T-helper 2 cell treated with Interferon-gamma antibody and Interleukin-4, amounts not matched to agents 5 μg/mL and 100 μg/mL, for 36 hours (primary cell): ENCODE measurements at places on chromosomes 3 and 15.
A peak's percentile ranks its signal among the peaks of the same experiment; 100 is the strongest.

DNA sequence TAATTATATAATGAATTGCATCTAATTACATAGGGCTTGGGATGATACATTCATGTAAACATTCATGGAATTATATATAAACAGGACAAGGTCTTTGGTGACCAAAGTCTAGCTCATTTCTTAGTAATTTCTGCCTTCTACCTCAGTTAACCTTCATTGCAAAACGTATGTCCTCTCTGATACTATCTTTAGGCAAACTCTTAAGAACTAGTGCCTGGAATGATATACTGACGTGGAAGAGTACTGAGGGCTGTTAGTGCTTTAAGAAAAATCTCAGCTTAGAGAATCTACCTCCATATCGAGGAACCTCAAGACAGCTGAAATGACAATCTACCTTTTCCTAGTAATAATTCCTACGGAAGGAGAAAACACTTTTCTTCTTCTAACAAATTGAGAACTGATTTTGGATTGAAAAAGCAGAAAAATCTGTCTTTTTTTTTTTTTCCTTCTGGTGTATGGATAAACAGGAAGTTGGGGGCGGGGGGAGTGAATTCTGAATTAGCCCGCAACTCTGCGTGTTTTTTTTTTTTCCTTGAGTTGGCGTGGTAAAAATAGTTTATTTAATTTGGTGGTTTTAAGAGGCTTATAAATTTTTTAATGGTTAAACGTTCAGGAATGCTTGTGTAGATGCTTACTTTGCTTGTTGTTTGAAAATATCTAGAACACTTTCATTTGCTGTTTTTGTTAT, 43.2 kb downstream of the RARB start:
- DNase-seq = no peak
- H3K4me3 ChIP-seq = no peak overlapping the region
- H3K36me3 ChIP-seq = no peaks in the 10 kb centered on the region
- H3K4me1 ChIP-seq = peaks cover 2% of the 10 kb centered on the region

GRCh38 chr15:89002281-89002761, 85.9 kb upstream of the ABHD2 start:
- H3K4me1 ChIP-seq = peaks cover 4% of the 10 kb centered on the region
- H3K4me3 ChIP-seq = no peak overlapping the region
- H3K27ac ChIP-seq = no peak overlapping the region
- H3K36me3 ChIP-seq = no peaks in the 10 kb centered on the region

GRCh38 chr15:90213122-90213817, 12.1 kb downstream of the SEMA4B start:
- H3K27ac ChIP-seq = no peak overlapping the region
- H3K27me3 ChIP-seq = no peaks in the 10 kb centered on the region

DNA sequence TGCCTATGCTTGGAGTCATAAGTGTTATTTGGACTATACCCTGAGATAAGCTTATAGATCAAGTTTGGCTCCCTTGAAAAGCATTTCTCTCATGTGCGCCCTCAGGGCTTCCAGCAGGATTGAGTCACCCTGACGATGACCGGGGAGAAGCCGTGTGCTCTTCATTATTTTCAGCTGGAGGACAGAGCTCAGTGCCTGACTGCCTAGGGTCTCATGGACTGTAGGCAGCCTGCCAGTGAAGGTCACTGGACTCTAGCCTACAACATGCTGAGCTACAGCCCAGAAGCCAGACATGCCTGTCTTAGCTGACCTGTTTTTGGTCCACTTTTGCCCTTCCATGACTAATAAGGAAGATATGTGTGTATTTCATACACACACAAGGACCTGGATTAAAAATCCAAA, 31.6 kb upstream of the NUDT16 start:
- DNase-seq = no peak
- no peak overlapping the region for H3K27ac ChIP-seq
- H3K4me1 ChIP-seq = peaks cover 8% of the 10 kb centered on the region
- H3K4me3 ChIP-seq = no peak overlapping the region
- no peaks in the 10 kb centered on the region for H3K36me3 ChIP-seq
- H3K27me3 ChIP-seq = peaks cover 7% of the 10 kb centered on the region

DNA sequence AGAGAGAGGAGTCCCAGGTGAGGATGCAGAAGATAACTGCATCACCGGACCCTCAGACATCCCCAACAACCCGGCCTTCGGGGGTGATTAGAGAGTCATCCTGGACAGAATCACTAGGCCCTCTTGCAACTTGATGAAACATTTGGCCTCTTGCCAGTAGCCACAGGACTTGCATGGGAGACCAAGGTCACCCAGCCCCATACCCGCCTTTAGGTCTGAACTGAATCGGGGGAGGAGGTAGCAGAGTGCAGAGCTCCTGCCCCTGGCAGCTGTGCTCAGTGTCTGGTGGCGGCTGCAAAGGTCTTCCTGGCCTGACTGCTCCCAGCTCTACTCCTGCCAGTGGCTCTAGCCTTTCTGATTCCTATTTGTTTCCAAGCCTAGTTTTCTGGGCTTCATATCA, 12.4 kb downstream of the PIF1 start:
- H3K4me3 ChIP-seq = no peak overlapping the region
- H3K27me3 ChIP-seq = peaks cover 7% of the 10 kb centered on the region
- H3K4me1 ChIP-seq = no peaks in the 10 kb centered on the region
- peaks cover 4% of the 10 kb centered on the region for H3K36me3 ChIP-seq
- DNase-seq = no peak

- no peaks in the 10 kb centered on the region for H3K36me3 ChIP-seq
- H3K27me3 ChIP-seq = no peaks in the 10 kb centered on the region
- H3K27ac ChIP-seq = no peak overlapping the region
- no peaks in the 10 kb centered on the region for H3K4me1 ChIP-seq
Measured at GRCh38 chr3:36372534-36372935, 7.8 kb upstream of the STAC start.

GRCh38 chr3:48682786-48683185, 2.9 kb downstream of the NCKIPSD start:
- H3K36me3 ChIP-seq = peaks cover 36% of the 10 kb centered on the region
- no peaks in the 10 kb centered on the region for H3K27me3 ChIP-seq
- no peak overlapping the region for H3K4me3 ChIP-seq
- DNase-seq = no peak
- peaks cover 21% of the 10 kb centered on the region for H3K4me1 ChIP-seq

- no peak overlapping the region for H3K4me3 ChIP-seq
- H3K27ac ChIP-seq = no peak overlapping the region
- H3K4me1 ChIP-seq = peaks cover 16% of the 10 kb centered on the region
- no peaks in the 10 kb centered on the region for H3K36me3 ChIP-seq
- no peak for DNase-seq
- H3K27me3 ChIP-seq = no peaks in the 10 kb centered on the region
Measured at GRCh38 chr15:78763796-78764241, 47.4 kb downstream of the ADAMTS7 start.

GRCh38 chr3:42032693-42033349, 58.3 kb upstream of the TRAK1 start:
- DNase-seq = no peak
- H3K27me3 ChIP-seq = no peaks in the 10 kb centered on the region
- no peak overlapping the region for H3K27ac ChIP-seq
- H3K36me3 ChIP-seq = peaks cover 14% of the 10 kb centered on the region
- H3K4me3 ChIP-seq = no peak overlapping the region
- H3K4me1 ChIP-seq = peaks cover 7% of the 10 kb centered on the region

GRCh38 chr3:119571688-119572087, 7.6 kb upstream of the ADPRH start:
- H3K4me1 ChIP-seq = peaks cover 14% of the 10 kb centered on the region
- no peak overlapping the region for H3K4me3 ChIP-seq
- peaks cover 10% of the 10 kb centered on the region for H3K27me3 ChIP-seq

DNA sequence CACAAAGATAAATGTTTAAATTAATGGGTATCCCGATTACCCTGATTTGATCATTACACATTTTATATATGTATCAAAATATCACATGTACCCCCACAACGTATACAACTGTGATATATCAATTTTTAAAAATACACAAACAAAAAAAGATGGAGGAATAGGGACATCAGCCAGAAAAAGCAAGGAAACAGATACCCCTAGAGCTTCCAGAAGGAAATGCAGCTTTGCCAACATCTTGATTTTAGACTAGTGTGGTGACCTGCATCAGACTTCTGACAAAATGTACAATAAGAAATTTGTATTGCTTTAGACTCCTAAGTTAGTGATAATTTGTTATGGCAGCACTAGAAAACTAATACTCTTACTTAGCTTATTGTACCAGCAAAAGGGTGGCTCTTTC, 483.8 kb downstream of the TUSC7 start:
- H3K4me1 ChIP-seq = no peaks in the 10 kb centered on the region
- H3K4me3 ChIP-seq = no peak overlapping the region
- no peaks in the 10 kb centered on the region for H3K36me3 ChIP-seq
- no peak for DNase-seq
- no peaks in the 10 kb centered on the region for H3K27me3 ChIP-seq
- no peak overlapping the region for H3K27ac ChIP-seq

- no peak overlapping the region for H3K4me3 ChIP-seq
- peaks cover 15% of the 10 kb centered on the region for H3K4me1 ChIP-seq
- no peak for DNase-seq
Measured at GRCh38 chr15:58755350-58755749, 5.8 kb upstream of the ADAM10 start.

GRCh38 chr3:41239587-41239986, 40.3 kb downstream of the CTNNB1 start:
- H3K27ac ChIP-seq = no peak overlapping the region
- peaks cover 52% of the 10 kb centered on the region for H3K36me3 ChIP-seq
- H3K27me3 ChIP-seq = no peaks in the 10 kb centered on the region
- no peaks in the 10 kb centered on the region for H3K4me1 ChIP-seq
- no peak overlapping the region for H3K4me3 ChIP-seq
- DNase-seq = no peak

DNA sequence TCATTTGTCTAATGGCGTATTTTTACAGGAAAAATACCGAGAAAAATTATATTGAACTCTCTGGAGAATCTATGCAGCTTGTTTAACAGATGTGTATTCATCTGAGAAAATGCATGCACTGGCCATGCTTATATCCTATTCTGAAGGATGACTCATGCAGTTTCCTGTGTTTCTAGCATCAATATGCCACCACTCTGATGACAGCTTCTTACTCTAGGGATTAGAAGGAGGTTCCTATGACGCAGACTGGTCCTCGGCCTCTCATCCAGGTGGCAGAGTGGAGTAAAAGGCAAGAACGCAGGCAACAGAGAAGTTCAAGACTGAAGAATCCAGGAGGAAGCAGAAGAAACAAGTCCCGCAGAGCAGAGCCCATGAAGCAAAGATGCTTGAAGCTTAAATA, 910.0 kb upstream of the ROBO1 start:
- DNase-seq = no peak
- H3K36me3 ChIP-seq = no peaks in the 10 kb centered on the region
- no peaks in the 10 kb centered on the region for H3K27me3 ChIP-seq

GRCh38 chr3:153513236-153513635, 351.2 kb downstream of the RAP2B start:
- H3K4me1 ChIP-seq = no peaks in the 10 kb centered on the region
- DNase-seq = no peak
- no peaks in the 10 kb centered on the region for H3K27me3 ChIP-seq
- H3K36me3 ChIP-seq = no peaks in the 10 kb centered on the region

DNA sequence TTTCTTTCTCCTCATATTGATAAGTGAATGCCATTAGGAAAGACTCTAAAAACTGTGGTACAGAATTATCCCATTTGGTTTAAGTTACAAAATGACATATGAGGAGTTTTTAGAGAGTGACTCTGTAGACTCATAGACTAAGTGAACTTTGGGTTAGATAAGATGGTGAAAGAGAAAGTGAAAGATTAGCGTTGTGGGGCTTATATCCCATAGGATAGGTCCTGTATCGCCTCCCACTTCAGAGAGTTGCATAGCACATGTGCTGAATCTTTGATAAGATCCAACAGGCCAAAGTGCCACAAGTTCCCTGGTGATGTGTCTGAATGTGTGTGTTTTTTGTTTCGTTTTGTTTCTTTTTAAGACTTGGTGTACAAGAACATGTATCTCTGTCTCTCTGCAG, 666.9 kb downstream of the MECOM start:
- no peaks in the 10 kb centered on the region for H3K36me3 ChIP-seq
- no peaks in the 10 kb centered on the region for H3K4me1 ChIP-seq
- no peaks in the 10 kb centered on the region for H3K27me3 ChIP-seq

DNA sequence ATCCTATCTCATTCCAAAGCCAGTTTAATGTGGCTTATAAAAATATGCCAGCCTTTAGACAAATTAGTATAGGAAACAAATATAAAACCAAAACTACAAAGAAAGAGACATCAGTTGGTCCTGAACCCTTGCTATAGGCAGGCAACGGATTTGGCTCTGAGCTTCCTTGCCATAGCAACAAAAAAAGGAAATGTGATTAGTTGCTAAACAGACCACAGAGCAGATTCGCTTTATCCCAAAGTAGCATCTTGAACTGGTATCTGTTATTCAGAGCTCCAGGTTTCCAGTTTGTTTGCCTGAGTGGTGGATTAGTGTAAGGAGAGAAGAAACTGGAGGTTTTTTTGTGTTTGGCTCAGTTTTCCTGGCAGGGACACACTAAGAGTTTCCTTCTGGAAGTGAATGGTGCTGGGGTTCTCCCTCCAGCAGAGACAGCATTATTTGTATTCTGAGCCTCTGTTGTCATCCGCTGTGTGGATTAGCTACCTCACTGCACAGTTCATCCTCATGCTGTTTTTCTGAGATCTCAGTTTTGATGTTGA, 44.1 kb downstream of the CHST2 start:
- no peaks in the 10 kb centered on the region for H3K36me3 ChIP-seq
- no peaks in the 10 kb centered on the region for H3K27me3 ChIP-seq
- H3K27ac ChIP-seq = peak overlapping the region; percentile 80
- DNase-seq = no peak
- no peak overlapping the region for H3K4me3 ChIP-seq

GRCh38 chr3:39937315-39937714, 127.9 kb downstream of the MYRIP start:
- DNase-seq = no peak
- no peaks in the 10 kb centered on the region for H3K27me3 ChIP-seq
- no peak overlapping the region for H3K27ac ChIP-seq
- H3K4me3 ChIP-seq = no peak overlapping the region
- H3K4me1 ChIP-seq = no peaks in the 10 kb centered on the region

DNA sequence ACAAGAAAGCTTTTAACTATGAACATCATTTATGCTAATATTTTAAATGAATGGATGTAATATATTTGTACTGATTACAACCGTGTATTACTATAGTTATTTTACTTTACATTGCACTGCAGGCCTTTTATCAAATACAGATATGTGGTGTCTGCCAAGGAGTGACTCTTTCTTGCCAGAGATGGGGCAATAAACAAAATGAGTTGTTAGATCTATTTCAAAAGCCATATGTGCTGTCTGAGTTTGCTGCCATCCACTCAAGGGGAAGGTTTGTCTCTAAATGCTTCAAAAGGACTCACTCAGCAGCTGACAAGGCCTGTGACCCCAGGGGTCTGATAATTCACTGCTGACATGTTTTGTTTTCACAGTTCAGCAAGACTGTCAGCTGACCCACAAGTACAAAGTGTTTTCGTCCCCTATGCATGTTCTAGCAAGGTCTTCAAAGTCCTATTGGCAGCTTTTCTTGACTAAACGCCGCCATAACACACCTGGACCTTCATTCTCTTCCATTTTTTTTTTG, 41.3 kb upstream of the ZBED2 start:
- no peak overlapping the region for H3K4me3 ChIP-seq
- no peaks in the 10 kb centered on the region for H3K27me3 ChIP-seq

GRCh38 chr15:55654561-55655031, 66.5 kb upstream of the PYGO1 start:
- H3K4me1 ChIP-seq = peaks cover 6% of the 10 kb centered on the region
- H3K36me3 ChIP-seq = no peaks in the 10 kb centered on the region
- H3K27ac ChIP-seq = no peak overlapping the region
- DNase-seq = no peak
- no peak overlapping the region for H3K4me3 ChIP-seq

GRCh38 chr15:70494852-70495571, 268.3 kb downstream of the UACA start:
- peaks cover 34% of the 10 kb centered on the region for H3K27me3 ChIP-seq
- no peak overlapping the region for H3K4me3 ChIP-seq
- DNase-seq = peak; percentile 51
- peaks cover 65% of the 10 kb centered on the region for H3K4me1 ChIP-seq
- no peak overlapping the region for H3K27ac ChIP-seq
